ENCODE measurements at places on chromosomes 12 and 14.

- DNase-seq, result no peak
Measured at GRCh38 chr12:17372508-17372907, 717.5 kb downstream of the RERGL start.

DNA sequence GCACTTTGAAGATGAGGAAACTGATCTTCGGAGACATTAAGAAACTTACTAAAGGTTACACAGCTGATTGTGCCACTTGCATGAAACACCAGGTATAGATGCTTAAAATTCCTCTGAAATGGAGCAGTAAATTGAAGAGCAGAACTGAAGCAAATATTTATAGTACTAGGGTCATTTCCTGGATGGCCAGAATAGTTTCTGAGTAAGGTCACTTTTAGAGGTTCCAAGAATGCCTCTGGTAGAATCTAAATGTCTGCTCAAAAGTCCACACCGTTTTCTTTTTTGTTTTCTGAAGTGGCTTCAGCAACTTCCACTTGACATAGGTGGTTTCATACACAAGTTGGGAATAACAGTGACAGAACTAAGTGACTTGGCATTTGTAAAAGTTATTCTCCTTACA lies 19.4 kb downstream of the TPH2 start:
- DNase-seq, result no peak

DNA sequence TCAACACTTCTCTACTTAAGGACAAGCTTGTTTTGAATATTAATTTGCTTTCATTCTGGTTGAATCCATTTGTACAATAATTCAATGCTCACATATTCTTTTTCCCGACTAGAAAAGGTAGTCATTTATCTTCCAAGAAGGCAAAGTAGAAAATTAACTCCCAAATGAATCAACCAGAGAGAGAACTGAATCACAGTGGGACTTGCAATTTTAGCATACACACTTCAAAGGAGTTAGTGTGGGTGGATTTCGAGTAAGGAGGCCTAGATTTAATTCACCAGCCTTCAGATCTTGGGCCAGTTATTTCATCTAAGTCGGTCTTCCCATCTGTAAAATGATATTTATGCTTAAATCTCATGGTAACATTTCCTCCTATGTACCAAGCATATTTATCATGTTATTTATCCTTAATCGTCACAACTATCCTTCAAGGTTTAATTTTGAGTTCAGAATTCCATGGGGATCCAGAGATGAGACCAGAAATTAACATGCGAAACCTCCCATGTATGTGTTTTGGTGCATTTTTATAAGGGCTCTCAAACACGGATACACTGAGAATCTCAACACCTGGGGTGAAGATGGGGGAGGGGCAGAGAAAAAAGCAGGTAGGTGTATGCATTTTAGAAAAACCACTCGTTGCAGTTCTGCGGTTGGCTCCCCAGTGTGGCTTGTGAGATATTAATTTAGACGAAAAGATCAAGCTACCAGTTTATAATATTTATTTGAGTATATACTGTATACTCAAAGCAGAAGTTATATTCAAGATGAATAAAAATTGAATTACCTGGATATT lies 38.9 kb upstream of the IL22 start:
- DNase-seq, result no peak

DNA sequence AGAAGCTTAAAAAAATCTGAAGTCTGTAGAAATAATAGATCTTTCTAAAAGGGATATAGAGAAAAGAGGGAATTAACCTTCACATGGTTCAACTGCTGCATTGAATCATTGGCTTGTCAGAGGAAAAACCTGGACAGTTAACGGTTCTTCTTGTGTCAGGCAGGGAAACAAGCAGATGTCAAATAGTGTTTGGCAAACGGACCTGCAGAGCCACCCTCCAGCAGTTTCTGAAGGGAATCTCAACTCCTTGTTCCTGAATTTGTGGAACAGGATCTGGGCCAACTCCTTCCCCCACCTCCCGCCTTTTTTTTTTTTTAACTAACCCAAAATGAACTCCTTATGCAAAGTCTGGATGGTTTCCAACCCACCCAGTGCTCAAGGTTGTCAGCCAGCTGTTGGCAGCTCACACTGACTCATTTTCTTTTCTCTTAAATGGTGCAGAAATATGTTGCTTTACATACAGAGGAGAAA lies 187.3 kb downstream of the CAND1 start:
- DNase-seq, result no peak

DNA sequence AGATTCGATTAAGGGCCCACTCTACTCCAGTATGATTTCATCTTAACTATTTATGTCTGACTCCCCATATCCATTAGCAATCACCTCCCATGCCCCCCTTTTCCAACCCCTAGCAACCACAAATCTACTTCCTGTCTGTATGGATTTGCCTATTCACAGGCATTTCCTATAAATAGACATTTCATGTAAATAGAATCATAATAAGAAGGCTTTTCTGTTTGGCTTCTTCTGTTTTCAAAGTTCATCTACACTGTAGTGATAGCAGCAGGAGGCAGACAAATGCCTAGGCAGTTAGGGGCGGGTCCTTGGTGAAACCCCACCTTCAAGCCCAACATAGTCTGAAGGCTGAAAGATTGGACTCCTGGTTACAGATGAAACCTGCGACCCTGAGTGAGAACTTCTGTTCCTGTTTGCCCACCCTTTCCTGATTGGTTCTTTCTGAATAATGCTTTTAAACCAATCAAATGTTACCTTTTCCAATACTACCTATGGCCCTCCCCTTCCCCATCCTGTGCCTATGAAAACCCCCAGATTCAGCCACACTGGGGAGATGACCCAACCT lies 62.1 kb upstream of the HECTD1 start:
- no peak for DNase-seq

DNA sequence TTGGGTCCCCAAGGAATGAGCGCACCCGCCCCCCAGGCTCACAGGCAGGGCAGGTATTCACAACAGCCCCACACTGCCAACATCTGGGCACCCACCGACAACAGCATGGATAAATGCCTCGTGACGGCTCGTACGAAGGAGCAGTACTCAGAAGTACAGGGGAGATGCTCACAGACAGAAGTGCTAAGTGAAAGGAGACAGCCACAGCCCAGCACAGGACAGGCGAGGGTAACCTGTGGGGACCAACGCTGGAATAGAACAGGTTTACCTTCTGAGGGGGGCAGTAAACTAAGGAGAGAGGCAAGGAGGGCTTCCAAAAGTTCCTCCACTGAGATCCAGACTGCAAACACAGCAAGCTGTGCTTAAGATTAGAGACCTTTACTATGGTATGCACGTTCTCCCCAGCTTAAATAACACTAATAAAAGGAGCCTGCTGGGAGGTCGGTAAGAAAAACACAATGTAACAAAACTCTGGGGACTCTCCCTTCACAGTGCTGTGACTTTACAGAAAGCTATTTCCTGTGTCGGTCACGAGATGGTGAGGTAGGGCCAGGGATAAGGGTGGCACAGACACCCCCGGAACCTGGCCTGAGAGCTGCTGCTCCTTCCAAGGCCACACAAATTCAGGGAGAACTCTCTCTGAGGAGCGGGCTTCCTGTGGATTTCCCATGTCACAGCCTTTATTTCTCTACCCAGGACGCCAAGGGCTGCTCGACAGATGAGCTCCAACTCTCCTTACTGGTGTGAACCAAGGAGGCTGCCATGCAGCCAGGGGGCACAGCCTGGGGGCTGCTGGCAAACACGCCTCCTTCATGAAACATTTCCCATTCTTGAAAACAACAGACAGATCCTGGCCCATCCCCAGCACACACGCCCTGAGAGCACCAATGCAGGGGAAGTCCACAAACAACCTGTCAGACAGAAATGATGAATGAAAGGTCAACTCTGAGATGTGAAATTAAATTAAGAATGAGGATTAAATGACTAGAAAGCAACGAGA lies 26.3 kb downstream of the SLC15A4 start:
- no peak for DNase-seq

GRCh38 chr12:48997719-48998496 lies 1.3 kb downstream of the DDN start:
- no peak for DNase-seq

- no peak for DNase-seq
Measured at GRCh38 chr12:3587402-3588013, 96.5 kb downstream of the PRMT8 start.

- no peak for DNase-seq
Measured at GRCh38 chr12:106978035-106978800, 8.7 kb downstream of the MTERF2 start.

GRCh38 chr12:52241205-52241842 lies 8.3 kb downstream of the KRT7 start:
- no peak for DNase-seq

DNA sequence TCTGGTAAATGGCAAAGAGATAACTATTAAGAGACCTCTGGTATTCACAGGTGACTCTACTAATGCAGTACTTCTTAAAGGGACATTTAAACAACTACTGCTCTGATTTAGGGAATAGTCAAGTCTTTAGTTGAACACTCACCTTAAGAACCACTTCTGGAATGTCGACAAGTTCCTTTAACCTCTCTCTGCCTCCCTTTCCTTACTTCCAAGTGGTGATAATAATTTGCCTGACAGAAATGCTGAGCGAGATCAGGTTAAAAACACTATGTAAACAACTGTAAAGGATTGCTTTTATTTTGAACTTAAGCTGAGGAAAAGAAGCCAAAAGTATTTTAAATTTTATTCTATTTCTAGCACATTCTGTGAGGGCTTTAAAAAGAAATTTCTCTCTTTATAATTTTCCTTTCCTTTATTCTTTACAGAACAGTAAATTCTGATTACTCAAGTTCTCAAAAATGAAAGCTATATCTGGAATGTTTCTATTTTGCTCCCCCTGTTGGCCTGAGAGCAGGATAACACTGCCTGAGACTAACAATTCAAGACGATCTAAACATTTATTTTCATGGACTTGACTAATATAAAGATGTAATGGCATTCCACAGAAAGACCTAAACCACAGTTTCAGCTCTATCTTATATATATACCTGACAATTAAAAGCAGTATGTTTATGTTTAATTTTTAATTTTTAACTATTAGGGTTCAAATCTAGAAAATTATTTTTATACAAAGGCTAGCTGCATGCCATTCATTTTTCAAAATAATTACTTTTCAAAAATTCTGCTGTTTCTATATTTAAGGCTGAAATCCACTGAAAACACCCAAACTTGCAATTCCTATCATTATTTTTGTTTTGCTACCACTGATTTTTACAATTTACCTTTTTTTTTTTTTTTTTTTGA lies 29.2 kb downstream of the ZCCHC8 start:
- DNase-seq, result no peak

- no peak for DNase-seq
Measured at GRCh38 chr12:123948796-123949769, 23.5 kb downstream of the CCDC92 start.

- no peak for DNase-seq
Measured at GRCh38 chr12:40566271-40566670, 126.0 kb upstream of the CNTN1 start.

DNA sequence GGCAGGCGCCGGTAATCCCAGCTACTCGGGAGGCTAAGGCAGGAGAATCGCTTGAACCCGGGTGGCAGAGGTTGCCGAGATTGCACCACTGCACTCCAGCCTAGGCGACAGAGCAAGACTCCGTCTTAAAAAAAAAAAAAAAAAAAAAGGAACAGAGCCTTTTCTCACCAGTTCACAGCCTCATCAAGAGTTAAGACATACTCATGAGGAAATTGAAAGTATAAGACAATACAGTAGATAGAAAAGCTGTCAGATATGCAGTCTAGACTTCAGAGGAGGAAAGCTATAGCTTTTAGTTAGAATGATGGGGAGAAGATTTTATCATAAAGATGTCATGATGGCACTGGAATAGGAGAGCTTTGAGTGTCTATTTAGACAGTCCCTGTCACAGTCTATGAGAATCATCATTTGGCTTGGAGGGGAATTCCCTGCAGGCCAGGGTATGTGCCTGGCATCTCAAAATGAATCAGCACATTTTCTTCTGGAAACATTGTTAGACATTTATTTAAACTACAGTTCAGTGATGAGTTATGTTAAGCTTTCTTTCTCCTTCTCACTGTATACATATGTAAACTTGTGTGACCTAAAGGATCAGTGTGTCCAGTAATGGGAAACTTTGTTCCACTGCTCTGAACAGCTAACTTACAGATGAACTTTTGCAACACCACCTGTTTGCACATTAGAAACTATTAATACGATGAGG lies 2.9 kb upstream of the RAB35 start:
- DNase-seq, result no peak

DNA sequence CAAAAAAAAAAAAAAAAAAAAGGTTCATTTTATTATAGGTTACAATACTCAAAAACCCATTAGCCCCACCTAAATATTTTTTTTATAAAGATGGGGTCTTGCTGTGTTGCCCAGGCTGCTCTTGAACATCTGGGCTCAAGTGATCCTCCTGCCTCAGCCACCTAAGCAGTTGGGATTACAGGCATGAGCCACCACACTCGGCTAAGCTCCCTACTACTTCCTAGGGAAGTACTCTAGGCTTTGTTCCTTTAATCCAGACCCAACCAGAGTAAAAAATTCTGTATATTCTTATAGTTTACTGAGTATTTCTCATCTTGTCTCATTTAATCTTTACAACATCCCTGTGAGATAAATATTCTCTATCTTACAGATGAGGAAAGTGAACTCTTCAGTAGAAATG lies 50.7 kb downstream of the RBMS2 start:
- DNase-seq, result no peak

- DNase-seq, result no peak
Measured at GRCh38 chr14:101075025-101075800, 171.7 kb upstream of the RTL1 start.

- DNase-seq, result no peak
Measured at GRCh38 chr12:110698171-110698902, 9.4 kb upstream of the HVCN1 start.

DNA sequence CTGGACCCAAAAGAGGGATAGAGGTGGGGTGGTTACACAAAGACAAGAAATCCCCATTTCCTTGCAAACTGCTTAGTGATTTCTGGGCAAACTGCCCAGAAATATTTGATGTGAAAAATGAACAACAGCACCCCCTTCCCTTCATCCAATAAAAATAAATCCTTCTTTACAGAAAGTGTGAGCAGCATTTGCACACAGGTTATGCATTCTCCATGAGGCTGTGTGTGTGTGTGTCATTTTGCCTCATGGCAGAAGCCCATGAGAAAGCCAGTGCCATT lies 17.2 kb upstream of the NRXN3 start:
- no peak for DNase-seq

DNA sequence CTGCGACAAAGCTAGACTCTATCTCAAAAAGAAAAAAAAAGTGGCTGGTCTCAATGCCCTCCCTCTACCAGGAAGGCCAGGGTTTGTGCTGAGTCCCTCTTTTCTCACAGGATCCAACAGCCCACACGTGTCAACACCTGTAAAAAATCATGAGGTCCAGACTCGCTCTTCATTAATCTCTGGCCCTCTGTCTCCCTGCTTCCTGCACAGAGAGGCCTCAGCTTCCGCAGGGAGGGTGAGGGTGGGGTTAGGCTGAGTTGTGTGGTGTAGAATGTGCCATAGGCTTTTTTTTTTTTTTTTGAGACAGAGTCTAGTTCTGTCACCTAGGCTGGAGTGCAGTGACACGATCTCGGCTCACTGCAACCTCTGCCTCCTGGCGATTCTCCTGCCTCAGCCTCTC lies 6.1 kb downstream of the CFAP73 start:
- no peak for DNase-seq

GRCh38 chr14:91977884-91978283 lies 30.4 kb upstream of the FBLN5 start:
- DNase-seq, result no peak
